ENCODE measurements at places on chromosomes 2 and 18.

DNA sequence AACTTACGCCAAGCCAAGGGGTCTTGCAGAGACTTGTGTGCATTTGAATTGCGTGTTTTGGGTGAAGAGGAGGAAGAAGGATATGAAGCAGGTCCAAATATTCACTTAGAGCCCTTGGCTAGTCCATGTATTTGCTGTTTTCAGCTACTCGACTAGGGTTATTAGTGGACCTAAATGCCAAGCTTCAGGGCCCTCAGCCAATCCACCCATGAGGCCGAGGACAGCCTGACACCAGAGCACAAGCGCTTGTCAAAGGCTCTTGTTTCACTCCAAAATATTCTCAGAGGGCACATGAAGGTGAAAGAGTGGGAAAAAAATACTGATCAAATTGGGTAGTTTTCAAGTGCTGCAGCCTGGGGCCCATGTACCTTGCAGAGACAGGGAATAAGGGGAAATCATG, 174.8 kb upstream of the ACAA2 start:
- no peak for DNase-seq

GRCh38 chr2:8986327-8986976, 17.0 kb downstream of the MBOAT2 start:
- DNase-seq = no peak

DNA sequence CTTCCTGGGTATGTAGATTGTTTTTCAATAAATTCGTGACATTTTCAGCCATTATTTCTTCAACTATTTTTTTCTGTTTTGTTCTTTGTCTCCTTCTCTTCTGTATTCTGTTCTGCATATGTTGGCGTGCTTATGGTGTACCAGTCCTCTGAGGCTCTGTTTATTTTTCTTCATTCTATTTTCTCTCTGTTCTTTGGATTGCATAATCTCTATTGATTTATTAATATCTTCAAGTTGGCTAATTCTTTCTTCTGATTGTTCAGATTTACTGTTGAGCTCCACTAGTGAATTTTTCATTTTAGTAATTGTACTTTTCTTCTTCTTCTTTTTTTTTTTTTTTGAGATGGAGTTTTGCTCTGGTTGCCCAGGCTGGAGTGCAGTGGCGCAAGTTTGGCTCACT, 9.9 kb downstream of the GNLY start:
- DNase-seq = no peak

GRCh38 chr2:54952978-54953456, 97.2 kb downstream of the RTN4 start:
- DNase-seq = no peak

DNA sequence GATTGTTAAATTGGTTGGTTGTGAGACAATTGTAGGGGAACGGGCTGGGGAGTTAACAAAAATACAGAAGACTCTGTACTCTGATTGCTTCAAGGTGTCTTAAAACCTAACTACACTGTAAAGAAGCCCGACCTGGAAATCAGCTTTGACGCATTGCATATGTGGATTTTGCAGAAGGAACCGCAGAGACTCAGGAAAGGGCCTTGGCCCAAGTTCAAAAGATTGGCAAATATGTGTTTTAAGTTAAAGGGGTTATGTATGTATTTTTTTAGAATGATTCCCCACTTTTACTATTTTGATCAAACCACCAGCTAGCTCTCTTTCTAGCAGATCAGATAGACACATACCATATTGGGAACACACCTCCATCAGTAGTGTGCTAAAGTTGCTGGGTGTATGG, 18.0 kb upstream of the EDAR start:
- DNase-seq = no peak

DNA sequence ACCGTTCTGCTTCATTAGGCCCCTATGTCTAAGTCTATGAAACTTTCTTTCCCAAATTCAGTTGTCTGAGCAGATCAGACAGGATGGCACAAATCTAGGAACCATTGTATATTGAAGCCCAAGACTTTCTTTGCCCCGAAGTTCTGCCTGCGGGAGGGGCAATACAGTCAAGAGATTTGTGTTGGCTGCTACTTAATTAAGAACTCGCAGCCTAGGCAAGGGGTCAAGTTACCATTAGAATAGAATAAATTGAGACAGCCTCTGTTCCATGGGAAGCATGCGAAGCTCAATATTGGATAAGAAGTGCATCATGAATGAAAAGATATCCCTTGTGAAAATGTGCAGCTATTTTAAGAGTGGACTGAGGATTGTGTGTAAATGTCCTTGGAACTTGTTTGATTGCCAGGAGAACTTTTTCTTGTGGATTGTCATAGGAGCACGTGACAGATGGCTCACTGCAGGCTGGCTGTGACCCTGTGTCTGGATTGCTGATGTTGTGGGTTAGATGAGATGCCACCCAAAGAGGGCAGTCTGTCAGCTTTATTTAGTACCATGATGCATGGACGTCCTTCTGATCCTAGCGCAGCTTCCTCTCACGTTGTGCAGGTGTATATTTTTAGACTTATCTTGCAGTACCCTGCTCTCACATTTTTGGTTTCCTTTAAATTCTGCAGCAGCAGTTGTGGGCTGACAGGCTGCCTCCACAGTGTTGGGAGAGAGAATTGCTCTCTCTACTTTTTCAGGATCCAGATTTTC, 30.9 kb downstream of the HAUS1 start:
- peak; percentile 3 for DNase-seq

GRCh38 chr2:117693651-117694050, 120.8 kb upstream of the DDX18 start:
- DNase-seq = no peak

DNA sequence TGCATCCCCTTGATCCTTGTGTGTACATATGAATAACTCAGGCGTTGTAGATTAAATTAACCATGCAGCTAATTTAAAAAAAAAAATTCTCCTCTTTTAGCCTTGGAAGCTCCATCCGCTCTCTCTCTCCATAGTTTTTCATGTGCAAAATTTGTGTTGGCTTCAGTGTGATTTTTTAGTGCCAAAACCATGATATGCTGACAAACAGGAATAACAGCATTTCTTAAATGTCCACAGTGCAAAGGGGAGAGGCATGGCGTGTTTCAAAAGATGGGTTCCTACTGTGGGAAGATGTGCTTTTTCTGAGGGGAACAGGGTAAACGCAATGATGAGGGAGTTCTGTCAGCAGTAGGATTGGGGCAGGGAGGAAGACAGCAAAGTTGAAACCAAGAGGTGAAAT, 247.0 kb downstream of the ICOS start:
- DNase-seq = no peak

DNA sequence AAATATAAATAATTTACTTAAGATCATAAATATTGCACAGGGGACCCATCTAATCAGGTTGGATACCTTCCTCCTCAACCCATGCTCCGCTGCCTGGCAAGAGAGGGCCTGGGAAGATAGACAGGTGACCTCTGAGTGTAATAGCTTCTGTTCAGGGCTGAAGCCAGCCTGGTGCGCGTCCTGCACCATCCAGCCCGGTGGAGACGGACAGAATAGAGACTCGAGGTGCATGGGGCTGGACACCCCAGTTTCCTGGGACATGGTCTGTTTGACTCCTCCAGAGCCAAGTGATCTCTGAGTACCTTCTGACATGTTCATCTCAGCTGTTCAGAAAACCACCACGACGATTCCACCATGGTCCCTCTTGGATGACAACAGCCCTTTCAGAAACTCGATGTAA, 209.3 kb upstream of the MYT1L start:
- no peak for DNase-seq

DNA sequence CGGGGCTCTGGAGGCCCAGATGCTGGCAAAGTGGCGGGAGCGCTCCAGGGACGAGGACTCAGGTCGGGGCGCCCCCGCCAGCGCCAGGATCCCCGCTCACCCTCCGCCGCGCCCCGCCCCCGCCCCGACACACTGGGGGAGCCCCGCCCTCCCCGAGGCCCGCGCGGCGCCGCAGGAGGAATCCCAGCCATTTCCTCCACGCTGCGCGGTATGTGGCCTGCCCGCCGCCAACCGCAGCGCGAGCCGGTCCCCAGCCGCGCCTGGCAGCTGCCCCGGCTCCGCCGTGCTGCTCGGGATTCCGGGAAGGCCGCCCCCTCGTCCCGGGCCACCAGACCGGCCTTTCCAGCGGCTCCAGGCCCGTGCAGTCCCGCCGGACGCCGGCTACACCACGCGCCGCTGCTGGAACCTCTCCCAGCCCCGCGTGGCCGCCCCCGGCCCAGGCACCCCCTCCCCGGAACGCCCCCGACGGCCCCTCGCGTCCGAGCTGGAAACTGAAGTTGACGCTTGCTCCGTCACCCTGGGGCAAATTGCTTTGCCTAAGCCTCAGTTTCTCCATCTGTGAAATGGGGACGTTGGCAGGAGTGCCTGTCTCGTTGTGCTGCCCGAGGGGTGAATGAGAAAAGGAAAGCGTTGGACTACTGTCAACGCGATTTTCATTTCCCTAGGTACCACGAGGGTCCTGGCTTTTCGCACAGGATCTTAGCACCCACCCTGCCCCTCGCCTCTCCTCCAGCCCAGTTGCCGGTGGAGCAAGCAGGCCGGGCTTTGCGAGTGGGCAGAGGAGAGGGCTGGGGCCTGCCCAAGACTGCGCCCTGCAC, 53.6 kb downstream of the PKDCC start:
- peak; percentile 40 for DNase-seq

DNA sequence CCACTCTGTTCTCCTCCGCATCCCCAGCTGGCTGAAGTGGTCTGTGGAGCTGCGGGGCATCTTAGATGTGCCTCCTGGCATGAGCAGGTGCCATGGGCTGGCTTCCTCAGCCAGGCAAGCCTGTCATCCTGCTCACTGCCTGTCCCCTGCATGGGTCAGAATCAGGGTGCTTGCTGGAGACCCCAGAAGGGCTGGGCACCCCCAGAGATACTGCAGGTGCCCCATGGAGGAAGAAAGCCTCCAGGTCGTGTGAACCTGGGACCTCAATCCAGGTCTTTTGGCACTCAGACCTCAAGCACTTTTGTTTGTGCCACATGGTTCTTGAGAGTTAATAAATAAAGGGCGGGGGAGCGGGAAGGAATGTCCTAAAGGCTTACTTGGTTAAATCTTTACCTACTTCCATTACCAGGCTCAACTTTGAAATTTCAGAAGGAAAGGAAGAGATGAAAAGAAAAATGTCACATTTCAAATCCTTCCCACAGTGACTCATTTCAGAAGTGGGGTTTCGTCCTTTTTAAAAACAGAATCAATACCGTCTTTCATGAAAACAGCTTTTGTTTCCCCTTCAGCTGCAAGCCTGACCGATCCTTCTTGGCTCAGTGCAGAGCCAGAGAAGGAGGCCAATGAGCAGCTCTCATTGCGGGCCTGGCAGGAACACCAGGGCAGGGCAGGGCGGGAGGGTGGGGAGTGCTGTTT, 69.9 kb downstream of the RHOB start:
- peak; percentile 65 for DNase-seq

DNA sequence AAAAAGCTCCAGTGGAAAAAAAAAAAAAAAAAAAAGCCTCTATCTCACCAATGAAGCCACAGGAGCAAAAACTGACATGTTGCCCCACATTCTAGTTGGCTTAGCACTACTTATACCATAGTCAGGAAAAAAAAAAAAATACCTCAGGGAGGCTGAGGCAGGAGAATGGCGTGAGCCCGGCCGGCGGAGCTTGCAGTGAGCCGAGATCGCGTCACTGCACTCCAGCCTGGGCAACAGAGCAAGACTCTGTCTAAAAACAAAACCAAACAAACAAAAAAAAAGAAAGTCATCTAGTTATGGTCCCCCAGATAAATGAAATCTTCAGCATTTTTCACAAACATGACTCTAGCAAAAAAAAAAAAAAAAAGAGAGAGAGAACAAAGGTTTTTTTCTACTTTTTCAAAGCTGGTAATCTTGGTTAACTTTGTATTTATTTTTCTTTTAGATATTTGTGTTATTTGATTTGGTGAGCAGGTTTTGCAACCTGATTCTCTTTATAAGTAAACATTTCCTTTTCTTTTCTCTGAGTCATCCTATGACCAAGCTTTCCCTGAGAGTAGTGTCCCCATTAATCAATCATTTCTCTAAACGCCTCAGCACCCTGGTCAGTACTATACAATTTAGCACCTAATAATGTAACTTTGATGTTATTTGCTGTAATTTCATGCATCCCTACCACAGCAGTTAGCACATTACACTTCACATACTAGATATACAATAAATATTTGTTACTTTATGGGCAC, 273.7 kb upstream of the PIK3C3 start:
- DNase-seq = no peak

DNA sequence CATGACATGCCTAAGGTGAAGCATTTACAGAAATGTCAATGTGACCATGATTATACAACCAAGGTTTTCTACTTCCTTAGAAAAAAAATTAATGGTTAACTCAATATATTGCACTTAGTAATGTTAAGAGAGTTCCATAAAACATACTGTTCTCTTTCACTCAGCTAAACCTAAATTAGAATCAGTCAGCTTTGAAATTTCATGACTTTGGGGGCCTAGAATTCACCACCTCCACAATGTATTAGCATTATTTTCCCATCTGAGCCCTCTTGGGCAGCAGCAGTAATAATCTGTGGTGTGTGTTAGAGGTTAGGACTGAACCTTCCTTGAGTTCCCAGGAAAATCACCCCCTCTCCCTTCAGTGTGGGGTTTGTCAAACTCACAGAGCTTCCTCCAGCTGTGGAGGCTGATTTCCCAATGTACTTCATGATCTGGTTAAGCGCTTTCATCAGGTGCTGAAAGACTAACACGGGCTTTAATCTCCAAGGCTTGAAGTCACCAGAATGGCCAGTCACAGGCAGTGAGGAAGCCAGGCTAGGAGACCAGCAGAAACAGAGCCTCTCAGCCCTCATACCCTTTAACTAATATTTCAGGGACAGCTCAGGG, 7.1 kb upstream of the UPP2 start:
- no peak for DNase-seq

DNA sequence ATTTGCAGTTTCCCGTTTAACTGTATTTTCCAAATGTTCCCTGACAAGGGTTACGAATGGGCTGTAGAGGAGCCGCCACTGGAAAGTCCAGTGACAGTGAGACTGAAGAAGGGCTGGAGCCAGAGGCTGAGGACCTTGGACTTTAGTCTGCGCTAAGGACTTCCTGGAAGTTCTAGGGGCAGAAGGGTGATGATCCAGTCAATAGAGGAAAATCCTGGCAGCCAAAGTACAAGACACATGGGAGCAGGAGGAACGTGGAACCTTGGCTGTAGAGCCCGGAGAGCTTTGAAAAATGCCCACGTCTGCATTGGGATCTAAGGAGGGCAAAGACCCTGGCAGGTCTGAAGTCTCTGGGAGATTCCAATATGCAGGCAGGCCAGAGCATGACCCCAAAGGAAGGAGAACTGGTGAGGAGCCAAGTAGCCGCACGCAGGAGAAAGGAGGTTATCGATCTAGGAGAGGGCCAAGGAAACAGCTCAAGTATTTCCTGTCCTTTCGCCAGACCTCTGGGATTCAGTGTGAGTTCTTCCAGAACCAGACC, 28.5 kb downstream of the MBP start:
- no peak for DNase-seq

GRCh38 chr2:218679119-218679518, 7.2 kb downstream of the STK36 start:
- no peak for DNase-seq

GRCh38 chr2:88024509-88024908, 8.2 kb upstream of the RNU2-63P start:
- no peak for DNase-seq

Data from brain (organoid and tissue), 16 donors.